ENCODE measurements at places on chromosomes 7 and 10. TPM values are rescaled to one million over a fixed set of nuclear protein-coding genes. Genes with fewer than 3 reads are reported as not detected.

DNA sequence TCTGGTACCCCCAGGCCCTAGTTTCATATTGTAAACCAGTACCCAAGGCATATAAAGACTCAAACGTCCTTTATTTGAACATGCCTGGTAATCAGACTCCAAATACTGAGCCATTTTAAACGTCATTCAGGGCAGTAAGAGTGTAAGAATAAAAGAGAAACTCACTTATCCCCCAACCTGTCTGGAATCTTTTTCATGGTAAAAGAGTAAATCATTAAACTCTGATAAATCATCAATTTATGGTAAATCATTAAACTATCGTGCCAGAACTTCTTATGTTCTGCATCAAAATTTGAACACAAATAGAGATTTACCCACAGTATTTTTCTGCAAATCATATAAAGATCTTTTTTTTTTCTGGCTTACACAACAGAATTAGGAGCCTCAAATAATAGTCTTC lies 734.3 kb upstream of the POT1 start:
- DNase-seq, result no peak

Gene FGL2
- total RNA-seq, result 0.26 TPM

Gene KCND2
- not detected for total RNA-seq

DNA sequence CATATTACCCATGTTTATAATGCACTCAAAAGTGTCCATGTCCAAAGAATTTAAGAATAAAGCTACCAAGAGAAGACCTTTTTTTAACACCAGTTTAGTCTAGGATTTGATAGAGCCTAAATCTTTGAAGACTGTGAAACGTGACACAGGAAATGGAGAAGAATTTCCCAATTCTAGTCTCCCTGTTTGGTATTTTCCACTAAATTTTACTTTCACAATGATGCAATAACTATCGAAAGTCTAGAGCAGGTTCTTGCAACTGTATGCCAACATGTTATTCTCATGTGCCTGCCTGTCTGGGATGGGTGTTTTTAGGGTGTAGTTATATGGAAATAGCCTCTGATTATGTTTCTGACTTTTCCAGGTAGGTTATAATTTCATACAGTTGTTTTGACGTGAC lies 6.9 kb upstream of the MXI1 start:
- no peak for DNase-seq

- no peak for DNase-seq
Observed at GRCh38 chr7:126792521-126792920, 460.2 kb downstream of the GRM8 start.
